Stimulated activated CD4-positive, alpha-beta T cell treated with anti-CD3 and anti-CD28 coated beads, Interleukin-12 subunit alpha, Interleukin-12 subunit beta, amount 100 ng/mL, for 4 hours (primary cell): ENCODE measurements at places on chromosomes 7 and 10.

- DNase-seq = no peak
These were observed 12.5 kb downstream of the DYNC2I1 start for GRCh38 chr7:158868764-158869410.

DNA sequence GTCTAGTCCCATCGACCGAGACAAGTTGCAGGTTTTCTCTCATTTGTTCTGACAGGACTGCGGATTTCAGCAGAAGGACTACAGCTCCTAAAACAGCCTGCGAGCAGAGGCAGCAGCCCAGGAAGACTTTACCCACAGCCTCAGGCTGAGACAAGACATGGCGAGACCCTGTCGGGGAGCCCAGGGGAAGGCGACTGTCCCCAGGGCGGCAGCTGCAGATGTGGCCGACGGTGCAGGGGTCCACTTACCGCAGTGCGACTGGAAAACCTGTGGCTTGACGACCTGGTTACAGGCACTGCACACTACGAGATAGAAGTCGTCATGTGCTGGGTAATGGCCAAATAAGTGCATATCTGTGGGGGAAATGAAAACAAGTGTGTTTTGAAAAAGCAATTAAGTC is 88.0 kb downstream of the ATXN7L1 start:
- DNase-seq = no peak

DNA sequence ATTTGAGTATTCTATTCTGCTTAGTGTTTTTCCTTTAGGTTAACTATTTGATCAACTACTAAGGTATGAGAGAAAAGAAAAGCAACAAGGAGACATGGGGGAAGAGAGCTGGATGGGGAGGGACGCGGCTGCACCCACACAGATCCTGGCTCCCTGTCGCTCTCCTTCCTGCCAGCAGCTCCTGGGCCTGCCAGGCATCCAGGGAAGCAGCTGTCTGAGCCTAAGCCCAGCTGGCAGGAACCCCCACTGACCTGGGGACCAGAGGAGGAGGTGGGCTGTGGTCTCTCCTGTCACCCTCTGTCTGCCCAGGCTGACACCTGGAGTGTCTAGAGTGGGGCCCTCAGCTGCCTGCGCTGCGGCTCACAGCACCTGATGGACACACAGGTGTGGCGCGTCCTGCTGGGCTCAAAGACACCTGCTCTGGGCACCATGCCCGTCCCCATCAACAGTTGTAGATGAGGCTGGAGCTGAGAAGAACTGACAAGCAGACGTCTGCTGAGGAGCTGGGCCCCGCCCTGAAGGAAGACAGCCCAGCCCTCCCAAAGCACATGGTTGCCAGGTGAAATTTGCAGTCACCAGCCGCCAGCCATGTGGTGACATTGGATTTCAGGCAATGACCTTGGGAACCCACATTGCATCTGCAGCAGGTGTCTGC is 207.9 kb downstream of the PLXNA4 start:
- DNase-seq = no peak

GRCh38 chr7:70867513-70867912 is 264.4 kb upstream of the GALNT17 start:
- DNase-seq = no peak

DNA sequence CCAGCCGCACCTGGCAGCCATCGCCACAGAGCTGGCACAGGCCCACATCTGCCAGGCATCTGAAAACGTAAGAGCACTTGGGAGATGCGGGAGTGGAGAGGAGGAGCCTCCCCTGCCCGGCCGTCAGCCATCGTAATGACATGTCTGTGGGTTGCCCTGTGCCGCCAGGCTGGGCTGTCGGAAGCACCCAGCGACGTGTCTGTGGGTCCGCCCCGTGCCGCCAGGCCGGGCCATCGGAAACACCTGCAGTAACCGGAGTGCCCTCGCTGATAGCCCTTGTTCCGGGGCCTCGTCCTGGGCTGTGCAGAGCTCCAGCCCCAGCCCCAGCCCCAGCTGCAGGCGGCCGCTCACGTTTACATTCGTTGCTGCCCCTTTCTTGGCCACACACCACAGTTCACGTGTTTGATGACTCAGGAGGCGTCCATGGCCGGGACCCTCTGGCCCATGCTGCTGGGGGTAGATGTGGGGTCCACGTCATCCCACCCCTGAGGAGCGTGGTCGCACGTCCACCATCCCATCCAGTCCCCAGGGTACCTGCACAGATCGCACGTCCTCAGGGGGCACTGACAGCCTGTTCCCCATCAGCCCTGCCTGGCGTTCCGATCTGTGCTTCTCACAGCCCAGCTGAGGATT is 30.0 kb upstream of the PRKAR1B start:
- DNase-seq = no peak

DNA sequence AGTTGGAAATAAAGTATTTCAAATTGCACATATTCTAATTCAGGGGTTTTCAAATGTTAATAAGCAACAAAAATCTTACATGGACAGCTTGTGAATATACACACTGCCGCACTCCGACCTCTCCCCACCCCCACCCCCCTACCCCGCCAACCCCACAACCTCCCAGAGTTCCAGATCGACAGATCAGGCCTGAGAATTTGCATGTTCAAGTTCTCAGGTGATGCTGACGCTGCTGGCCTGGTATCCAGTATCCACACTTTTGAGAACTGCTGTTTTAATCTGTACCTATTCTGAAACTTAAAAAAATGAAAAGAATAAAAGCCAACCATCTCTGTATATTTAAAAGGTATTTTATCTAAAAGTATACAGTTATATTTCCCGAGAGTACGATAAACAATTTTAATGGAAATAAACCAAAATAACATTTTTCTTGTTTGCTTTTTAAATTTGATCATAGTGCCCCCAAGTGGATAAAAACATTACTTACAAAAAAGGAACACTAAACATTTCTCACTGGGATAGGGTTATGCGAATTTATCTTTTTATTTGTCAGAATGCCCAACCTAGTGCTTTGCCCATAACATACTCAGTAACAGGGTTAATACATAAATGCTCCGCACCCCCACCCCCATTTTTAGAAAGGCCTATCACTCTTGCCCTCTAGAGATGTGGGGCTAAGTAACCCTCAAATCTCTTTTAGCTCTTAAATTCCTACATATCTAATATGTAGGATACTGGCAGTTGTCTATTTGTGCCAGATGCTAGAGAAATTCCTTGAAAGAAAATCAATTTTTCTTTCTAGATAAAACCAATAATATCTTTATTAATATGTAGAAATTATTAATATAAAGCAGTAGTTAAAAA is 166.3 kb downstream of the RNF133 start:
- DNase-seq = no peak

GRCh38 chr10:90197766-90198165 is 496.4 kb downstream of the KIF20B start:
- DNase-seq = no peak

GRCh38 chr7:127932496-127932895 is 98.7 kb downstream of the LRRC4 start:
- DNase-seq = no peak

- no peak for DNase-seq
These were observed 187.8 kb downstream of the PARD3 start for GRCh38 chr10:34627331-34627730.

DNA sequence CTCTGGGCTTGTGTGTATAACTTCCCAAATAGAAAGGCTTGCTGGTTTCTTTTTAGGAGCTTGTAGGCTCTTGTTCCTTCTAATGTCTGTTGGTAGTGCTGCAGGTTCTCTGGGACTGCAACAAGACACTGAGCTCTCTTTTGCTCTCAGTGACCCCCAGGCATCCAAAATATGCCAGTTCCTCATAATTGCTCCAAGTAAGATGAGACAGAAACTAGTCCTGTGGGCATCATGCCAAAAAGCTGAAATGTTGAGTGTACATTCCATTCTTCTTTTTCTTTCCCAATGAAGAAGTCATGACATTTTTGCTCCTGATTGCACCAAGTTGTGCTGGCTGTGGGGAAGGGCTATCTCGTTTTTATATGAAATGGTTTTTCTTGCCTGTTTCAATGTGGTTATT is 7.1 kb upstream of the BTBD16 start:
- no peak for DNase-seq

DNA sequence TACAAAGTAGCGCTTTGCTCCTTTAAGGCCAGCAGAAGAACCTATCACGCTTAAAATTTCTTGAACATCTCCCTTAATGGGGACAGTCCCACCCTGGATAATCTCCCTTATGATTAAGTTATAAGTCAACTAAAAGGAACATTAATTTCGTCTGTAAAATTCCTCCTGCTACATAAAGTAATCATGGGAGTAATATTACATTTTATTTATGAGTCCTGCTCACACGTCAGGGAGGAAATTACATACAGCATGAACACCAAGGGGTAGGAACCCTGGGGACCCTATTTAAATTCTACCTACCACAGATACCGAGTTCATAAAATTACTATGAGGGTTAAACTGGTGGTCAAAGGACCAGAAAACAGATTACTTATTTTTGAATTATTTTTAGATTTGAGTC is 926.6 kb upstream of the MBL2 start:
- no peak for DNase-seq

DNA sequence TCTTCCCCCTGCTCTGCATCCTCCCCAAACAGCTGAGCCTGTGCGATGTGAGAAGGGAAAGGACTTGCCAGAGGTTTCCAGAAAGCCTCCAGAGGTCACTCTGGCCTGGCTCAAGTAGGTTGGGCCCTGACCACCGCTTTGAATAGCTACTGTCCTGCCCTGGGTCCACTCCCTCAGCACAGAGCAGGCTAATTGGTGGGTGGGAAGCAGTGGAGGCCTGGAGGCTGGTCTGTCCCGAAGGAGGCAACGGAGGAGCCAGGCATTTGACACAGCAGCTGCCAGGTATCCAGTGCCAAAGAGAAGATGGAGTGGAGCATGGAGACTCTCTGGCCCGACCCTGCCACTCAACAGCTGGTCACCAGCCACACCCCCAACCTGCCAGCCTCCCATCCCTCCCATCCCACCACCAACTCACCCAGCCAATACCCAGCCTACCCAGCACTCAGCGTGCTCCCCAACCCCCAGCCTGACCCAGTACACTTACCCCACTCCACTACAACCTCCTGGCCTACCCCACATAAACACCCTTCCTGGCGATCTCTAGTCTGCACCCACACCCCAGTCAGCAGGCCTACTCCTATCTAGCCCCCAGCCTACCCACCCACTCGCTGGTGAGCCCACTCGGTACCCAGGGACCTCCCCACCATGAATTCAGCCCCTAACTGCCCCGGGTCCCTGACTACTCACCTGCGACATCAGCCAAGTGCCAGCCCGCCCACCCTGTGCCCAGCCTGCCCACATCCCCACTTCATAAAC is 64.6 kb upstream of the COL13A1 start:
- no peak for DNase-seq

DNA sequence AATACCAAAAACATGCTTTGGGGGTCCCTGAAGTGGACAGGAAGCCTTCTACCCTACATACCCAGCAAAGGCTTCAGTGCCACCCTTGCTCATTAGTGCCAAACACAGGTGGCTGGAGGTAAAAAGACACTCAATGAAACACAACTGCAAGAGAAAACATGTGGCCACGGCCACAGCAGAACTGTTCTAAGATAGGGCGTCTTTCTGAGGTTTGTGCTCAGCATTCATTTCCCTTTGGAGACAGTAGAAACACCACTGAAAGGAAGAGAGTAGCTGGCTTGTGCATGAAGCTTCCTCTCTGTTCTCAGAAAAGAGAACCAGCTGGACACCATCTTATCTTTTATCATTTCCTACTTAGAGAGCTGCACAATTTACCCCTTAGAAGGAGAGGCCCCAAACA is 143.0 kb downstream of the PLXNA4 start:
- no peak for DNase-seq

DNA sequence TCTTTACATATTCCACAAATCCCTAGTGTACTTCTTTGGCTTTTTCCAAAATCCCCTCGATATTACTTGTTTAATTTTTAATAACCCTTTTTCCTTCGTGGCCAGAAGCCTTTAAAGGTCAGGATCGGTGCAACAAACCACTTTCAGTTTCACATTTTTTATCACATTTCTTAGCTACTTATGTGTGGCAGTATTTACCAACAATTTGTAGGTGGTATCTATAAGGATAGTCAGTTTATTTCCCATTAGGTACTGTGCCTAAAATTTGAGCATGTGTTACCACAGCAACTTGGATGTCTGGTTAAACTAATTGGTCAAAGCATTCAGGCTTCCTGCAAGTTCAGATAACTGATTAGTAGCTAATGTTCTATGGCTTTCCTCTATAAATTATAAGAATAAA is 104.9 kb downstream of the CDK14 start:
- no peak for DNase-seq

GRCh38 chr10:119115926-119116325 is 12.0 kb downstream of the DENND10 start:
- no peak for DNase-seq

DNA sequence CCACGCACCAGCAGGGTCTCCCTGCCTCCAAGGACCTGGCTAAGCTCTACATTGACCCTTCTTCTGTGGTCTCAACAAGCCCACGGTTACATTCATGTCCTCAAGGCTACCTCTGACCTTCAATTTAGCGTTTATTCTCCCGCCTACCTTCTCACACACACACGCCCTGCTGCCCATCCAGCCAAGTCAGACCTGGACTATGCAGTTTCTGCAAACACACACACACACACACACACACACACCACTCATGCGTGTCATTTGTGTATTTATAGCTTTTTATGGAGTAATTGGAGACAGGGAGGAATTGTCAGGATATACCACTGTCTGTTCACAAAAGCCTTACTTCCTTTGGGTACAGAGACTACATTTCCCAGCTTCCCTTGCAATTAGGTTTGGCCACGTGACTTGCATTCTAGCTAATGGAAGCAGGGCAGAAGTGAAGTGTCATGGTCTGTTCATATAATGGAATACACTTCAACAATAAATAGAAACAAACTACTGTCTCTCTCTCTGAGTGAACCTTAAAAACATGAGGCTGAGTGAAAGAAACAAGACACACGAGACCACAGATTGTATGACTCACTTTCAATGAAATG is 53.8 kb upstream of the CPXM2 start:
- no peak for DNase-seq

GRCh38 chr7:4200546-4201094 is 481.5 kb upstream of the FOXK1 start:
- no peak for DNase-seq

DNA sequence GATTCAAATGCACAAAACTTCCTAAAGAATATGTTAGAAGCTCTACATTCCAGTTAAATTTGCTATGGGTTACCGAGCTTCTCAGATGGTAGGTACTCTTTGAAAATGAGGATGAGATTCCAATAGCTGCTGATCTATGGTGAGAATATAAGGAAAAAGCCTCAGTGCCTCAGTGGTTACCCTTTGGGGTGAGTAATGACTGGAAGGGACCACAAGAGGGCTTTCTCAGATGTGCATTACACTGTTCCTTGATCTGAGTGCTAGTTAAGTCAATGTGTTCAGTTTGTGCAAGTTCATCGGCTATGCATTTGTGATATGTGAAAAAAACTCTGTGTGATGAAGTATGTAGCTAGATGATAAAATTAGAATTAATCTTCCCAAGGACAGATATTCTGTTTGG is 3.5 kb downstream of the NRCAM start:
- no peak for DNase-seq

GRCh38 chr7:89072081-89072480 is 276.5 kb upstream of the TEX47 start:
- DNase-seq = no peak

DNA sequence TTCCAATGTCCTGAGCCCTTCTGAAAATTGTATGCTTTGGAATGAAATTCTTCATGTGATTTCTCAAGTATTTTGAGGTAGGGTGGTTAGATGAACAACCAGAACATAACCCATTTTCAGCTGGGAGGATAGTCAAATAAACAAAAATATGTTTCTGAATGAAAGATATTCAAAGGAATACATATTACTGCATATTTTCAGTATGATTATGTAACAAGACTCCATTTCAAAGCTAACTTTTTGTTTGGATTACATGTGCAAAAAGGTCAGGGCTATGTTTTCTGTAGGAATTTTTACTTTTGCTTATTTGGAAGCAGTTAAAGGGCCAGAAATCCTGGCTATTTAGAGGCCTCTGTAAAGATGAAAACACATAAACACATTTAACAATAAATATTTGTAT is 27.7 kb downstream of the CDK6 start:
- DNase-seq = no peak

- no peak for DNase-seq
These were observed 332.4 kb upstream of the IGFBP3 start for GRCh38 chr7:46253520-46253919.
